ENCODE measurements at places on chromosomes 16 and 17.

- no peak for DNase-seq
Measured at GRCh38 chr16:46889942-46890300, 5.8 kb downstream of the GPT2 start.

DNA sequence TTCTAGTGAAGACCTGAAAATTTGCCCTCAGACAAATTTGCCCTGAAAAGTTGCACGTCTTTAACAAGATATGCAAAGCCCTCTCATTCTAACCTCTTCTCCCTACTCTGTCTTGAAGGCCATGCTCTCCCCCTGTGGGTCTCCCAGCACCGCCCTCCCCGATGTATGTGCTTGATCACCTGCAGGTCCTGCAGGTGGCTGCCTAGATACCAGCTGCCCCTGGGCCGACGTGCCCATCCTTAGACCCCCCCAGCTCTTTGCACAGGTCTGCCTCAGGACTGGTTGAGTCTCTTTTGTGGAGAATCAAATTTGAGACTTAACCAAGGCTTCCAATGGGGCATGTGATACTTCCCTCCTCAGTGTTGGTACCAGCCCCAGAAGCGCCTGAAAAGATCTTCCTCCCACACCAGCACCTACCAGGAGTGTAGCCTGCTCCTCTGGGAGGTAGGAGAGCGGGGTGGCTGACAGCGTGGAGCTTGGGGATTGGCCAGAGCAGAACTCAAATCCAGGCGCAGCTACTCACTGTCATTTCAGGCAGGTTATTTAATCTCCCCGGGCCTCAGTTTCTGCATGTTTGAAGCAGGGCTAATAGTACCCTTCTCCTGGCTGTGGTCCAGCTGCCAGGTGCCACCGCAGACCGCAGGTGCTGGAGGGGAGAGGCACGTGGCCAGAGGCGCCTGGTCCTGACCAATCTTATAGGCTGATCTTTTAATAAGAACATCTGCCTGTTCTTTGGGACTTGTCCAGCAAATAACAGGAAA is 4.5 kb upstream of the MRPL38 start:
- DNase-seq: no peak

DNA sequence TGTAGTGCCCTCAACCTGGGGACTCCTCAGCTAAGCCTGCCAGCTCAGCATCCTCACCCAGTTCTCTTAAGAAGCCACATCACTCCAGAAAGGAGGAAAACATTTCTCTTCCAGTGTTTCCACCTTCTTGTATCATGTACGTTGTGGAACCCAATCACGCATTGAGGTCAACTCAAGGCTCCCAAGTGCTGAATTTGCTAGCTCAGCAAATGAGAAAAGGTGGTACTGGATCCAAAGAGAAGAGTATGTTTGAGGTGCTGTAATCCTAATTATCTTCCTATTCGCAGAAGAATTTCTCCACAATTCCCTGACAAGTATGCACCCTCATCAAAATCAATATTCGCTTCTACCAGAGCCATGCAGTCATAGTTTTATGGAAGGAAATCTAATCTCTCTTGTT is 335.0 kb upstream of the C16orf82 start:
- no peak for DNase-seq

GRCh38 chr17:77383613-77384608 is 243.1 kb downstream of the SEC14L1 start:
- no peak for DNase-seq

DNA sequence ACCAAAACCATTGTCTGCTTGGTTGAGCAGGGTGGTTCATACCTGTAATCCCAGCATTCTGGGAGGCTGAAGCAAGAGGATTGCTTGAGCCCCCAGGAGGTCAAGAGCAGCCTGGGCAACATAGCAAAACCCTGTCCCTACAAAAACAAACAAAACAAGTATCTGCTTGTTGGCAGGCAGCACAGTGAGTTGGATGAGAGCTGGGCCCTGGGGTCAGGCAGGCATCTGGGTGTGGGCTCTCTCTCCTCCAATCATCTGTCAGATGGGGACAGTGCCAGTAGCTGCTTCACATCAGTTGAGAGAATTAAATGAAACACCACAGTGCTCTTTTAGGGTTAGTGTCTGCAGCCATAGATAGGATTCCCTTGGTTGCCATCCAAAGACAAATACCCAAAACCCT is 5.8 kb downstream of the ARMC7 start:
- no peak for DNase-seq

DNA sequence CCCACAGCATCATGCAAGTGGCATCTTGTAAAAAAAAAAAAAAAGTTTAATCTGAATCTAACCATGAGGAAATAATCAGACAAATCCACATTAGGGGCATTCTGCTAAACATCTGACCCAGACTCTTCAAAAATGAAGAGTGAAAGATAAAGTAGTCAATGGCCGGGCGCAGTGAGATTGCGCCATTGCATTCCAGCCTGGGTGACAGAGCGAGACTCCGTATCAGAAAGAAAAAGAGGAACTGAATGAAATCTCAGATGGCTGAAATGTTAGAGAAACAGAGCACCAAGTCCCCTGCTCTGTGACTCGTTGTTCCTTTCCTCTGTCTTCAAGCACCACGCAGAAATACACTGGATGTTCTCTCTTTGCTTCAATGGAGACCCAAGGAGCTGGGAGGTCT is 12.7 kb upstream of the RNF135 start:
- no peak for DNase-seq

GRCh38 chr17:27944546-27945332 is 51.6 kb upstream of the LYRM9 start:
- no peak for DNase-seq

- DNase-seq: no peak
Measured at GRCh38 chr16:20871941-20872815, 28.0 kb downstream of the DCUN1D3 start.

DNA sequence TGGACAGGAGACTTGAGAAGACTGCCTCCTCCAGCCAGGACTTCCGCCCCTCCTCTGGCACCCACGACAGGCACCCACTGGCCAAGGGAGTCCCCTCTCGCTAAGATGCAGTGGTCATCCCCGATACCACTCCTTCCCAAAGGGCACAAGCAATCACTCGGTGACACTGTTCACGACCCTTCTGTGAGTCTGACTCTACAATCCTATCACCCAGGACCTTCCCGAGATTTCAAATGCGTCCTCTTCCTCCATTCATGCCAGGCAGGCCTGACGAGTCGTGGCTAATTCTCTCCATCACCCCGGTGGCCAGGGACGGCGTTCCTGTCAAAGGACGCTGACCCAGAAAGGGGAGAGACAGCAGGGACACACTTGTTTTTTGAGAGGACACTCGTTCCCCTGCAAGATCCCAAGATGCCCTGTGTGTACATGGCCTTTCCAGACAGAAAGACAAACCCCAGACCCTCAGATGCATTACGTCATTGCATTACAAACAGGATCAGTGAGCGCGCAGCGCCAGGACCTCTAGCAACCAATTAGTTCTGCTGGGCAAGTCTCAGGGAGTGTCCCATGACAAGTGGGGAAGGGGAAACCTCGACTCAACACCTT is 12.2 kb downstream of the FBXO31 start:
- DNase-seq: no peak

Measured in esophagus squamous epithelium (tissue), 5 donors.